ENCODE measurements at places on chromosomes 4 and X.

GRCh38 chrX:43559644-43560043 lies 96.5 kb upstream of the MAOA start:
- peak; percentile 2 for DNase-seq

DNA sequence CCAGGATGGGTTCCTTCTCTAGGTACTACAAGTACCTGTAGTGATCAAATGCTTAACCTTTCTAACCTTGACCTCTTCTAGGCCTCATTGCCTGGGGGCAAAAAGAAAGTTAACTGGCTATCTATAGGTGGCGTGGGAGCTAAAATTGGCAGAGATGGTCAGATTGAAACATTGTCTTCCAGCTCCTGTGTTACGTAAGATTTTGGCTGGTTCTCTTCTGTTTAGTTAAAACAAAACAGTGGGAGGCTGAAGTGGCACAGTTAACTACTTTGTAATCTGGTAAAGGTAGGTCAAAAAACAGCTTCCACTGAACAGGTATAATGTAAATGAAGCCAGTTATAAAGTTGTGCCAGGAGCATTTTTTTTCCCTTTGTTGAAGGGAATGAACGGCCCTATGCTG lies 115.2 kb downstream of the MBNL3 start:
- DNase-seq, result no peak

GRCh38 chr4:7956270-7956808 lies 16.7 kb upstream of the AFAP1 start:
- no peak for DNase-seq

DNA sequence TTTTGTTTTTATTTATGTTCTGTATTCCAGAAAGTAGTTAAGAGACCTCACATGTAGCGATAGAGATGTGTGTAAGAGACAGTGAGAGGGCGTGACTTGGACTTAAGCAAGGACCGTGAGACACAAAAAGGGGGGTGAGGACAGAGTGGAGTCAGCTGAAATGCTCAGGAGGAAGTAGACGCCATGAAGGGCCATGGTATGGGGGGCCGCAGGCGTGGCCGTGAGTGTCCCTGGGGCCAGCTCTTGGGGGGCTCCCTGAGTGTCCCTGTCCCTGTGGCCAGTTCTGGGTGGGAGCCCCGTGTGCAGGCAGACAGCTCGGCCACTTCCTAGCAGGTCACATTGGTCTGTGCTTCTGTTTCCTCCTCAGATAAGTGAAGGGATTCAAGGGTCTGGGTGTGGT lies 23.0 kb upstream of the MSANTD1 start:
- DNase-seq, result no peak

- DNase-seq, result no peak
These were observed 618.1 kb upstream of the GRIA3 start for GRCh38 chrX:122565952-122566351.

DNA sequence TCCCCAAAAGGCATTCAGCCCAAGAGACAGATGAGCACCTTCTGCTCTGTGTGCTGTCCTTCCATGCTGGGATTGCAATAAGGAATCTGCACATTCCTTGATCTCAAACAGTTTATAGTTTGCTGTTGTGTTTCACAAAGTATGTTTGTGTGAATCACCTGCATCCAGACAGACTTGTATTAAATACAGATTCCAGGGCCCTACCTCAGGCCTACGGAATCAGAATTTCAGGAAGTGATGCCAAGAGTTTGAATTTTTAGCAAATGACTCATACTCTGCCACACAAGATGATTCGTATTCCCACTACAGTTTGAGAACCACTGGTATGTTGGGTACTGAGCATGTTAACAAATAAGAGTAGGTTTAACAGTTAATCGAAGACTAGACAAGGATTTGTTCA lies 7.0 kb downstream of the VAMP7 start:
- no peak for DNase-seq

DNA sequence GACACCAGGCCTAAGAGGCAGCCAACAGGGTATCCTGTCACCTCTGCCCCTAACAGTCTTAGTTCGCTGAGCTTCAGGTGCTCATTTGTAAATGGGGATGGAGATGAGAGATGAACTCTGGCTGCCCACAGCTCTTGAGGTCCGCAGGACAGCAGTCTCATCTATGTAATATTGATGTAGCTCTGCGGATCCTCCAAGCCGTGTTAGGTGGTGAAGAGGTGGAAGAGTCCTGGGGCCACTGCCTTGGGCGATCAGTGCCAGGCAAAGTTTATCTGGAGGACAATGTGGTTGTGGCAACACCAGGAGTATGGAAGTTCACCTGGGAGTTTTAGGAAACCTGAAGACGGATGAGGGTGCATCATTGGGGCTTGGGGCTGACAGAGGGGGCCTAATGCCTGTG lies 13.4 kb downstream of the TRO start:
- DNase-seq, result no peak

DNA sequence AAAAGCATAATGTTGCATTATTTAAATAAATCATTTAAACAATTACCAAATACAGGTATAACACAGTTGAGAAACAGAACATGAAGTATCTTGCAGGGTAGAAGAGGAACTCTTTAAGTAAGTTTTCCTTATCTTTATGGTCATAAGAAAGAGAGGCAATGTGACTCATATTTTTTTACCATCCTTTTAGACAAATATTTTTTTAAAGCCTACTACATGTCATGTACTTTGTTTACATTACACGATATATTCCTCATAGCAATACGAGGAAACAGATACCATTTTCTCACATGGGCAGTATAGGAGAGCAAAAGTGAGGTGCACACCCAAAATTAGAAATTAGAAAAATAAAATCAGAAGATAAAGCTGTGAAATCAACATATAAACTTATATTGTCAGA lies 49.3 kb upstream of the EPHA5 start:
- no peak for DNase-seq

- no peak for DNase-seq
These were observed 32.1 kb upstream of the BEND2 start for GRCh38 chrX:18252644-18253359.

GRCh38 chr4:58163156-58163555 lies 1053.0 kb upstream of the IGFBP7 start:
- no peak for DNase-seq

GRCh38 chr4:126495163-126495752 lies 1137.5 kb upstream of the INTU start:
- DNase-seq, result no peak

- no peak for DNase-seq
These were observed 249.1 kb downstream of the GBA3 start for GRCh38 chr4:22941688-22942375.

DNA sequence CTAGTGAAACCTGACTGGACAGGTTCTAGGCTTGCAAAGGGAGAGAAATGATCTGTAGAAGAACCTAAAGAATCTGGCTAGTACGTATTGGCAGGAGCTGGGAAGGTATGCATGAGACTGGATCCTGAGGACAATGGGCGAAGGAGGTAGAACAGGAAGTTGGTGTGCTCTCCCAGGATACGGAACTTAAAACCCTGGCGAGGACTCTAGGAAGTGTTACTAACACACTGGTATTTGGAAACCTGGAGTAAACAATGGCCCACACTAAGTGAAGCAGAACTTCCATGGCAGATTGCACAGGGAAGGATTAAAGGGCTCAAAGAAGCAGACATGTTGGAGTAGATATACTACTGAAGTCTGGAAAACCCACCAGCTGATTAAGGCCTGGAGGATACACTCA lies 9.1 kb downstream of the SYN1 start:
- no peak for DNase-seq

DNA sequence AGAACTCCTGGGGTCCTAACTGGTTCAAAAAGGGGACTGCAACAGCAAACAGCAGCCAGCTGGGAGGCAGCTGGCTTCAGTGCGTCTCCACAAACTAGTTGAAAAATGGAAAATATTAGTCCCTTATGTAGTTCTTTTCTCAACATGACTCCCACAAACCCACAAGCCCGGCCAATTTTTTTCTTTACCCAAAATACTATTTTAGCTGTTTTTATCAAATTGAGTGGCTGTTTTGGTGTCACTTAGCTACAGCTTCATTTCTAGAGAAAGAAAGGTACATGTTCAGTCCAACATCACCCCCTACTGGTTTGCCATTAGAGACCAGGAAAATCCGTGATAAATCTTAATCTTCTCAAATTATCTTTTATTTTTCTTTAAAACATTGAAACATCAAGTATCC lies 97.2 kb downstream of the GUCY2F start:
- no peak for DNase-seq

GRCh38 chr4:140611854-140612253 lies 43.1 kb upstream of the UCP1 start:
- DNase-seq, result no peak

DNA sequence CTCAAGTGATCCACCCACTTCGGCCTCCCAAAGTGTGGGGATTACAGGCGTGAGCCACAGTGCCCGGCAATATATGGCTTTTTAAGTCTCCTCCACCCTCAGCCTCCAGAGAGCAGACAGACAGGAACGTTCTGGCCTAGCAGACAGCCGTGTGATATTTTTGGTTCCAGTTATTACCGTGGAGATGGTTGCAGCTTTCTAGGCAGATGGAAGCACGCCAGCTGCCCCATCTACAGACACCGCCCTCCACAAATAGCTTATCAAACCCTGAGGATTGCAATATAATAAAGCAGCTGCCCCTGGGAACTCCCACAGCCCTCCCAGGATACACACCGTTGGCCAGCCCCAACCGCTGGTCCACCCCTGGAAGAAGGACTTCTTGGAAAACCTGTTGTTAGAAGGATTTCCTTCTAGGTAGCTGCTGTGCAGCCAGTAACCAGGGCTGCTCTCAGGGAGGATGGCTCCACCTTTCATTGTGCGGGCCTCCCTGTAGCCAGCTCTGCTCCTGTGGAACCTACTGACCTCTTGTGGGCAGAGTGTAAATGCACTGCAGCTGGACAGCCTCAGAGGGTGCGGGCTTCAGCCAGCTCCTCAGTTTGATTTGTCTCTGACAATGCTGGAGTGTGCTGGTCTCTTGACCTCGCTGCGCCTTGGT lies 44.0 kb downstream of the SLC25A5 start:
- DNase-seq, result no peak

DNA sequence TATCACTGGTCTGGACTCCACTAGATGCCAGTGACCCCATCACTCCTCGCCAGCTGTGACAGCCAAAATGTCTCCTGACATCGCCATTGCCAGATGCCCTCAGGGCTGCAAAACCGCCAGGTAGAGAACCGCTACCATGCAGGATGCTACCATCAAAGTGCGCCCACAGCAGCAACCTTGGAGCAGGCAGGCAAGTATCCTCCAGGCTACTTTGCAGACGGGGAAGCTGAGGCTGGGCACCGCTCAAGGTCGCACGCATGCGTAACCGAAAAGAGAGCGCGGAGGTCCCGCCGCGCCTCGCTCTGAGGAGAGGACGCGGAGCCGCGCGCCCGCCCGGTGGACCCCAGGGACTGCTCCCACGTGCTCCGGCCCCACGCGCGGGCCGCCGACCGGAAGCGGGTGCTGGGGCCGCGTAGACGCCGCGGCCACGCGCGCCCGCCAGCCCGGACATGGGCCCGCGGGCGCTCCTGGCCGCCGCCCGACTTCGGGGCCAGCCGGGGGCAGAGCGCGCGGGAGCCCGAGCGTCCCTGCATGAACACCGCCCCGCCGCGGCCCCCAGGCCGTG lies at the start of gene STS:
Gene STS (plus strand): TSS at position 300 of the 565 bp plus-strand sequence. CDS start 105,488 bp downstream, outside the sequence.
- no peak for DNase-seq

- no peak for DNase-seq
These were observed 209.8 kb downstream of the MGST2 start for GRCh38 chr4:139875411-139875825.

DNA sequence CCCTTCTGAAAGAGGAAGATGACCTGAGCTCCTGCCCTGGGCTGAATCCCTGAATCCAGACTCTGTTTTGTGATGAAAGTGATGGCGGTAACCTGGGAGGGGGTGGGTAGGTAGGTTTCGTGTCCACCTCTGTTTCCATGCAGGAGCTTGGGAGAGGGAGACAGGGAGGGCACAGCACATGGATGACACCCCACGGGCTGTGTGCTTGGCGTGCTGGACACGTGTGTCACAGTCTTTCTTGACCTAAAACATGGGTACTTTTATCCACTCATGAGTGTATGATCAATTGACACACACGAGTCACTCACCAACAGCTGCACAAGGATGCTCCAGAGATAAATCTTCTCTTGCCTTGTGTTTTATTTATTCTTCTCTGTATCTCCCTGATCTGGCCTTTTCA lies 111.5 kb downstream of the DHRSX start:
- no peak for DNase-seq

DNA sequence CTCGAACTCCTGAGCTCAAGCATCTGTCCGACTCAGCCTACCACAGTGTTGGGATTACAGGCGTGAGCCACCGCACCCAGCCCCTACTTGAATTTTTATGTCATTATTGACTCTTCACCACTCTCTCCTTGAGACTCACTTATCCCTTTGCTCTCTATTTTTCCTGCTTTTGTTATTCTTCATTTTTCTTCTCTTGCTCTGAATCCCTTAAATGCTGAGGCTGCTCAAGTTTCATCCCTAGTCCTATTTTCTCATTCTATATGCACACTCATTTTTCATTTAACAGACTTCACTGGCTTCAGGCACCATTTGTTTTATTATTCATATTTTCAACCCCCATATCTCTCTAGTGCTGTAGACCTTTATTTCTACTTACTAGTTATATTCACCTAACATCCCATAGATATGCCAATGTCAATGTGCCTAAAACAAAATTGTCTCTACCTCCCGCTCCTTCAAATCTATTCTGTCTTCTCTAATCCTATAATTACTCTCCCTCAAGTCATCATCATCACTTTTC lies 85.7 kb downstream of the APOOL start:
- no peak for DNase-seq

DNA sequence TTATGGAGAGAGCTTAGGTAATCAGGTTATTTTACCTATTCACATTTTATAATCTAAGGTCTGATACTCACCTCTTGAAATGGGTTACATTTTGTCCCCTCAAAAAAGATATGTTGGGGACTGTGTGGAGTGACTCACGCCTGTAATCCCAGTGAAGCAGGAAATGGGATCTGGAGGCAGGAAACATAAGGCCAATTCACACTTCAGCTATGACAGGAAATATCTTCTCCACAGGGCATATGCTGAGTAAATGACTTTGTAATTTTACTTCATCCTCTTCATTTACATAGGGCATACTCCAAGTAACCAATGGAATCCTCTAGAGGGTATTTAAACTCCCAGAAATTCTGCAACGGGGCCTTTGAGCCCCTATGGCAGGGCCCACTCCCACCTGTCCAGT lies 54.8 kb upstream of the ZMAT1 start:
- DNase-seq, result no peak

Data from activated CD4-positive, CD25-positive, alpha-beta regulatory T cell (primary cell).